ENCODE measurements at places on chromosomes 4 and X. TPM values are rescaled to one million over a fixed set of nuclear protein-coding genes. Genes with fewer than 3 reads are reported as not detected.

DNA sequence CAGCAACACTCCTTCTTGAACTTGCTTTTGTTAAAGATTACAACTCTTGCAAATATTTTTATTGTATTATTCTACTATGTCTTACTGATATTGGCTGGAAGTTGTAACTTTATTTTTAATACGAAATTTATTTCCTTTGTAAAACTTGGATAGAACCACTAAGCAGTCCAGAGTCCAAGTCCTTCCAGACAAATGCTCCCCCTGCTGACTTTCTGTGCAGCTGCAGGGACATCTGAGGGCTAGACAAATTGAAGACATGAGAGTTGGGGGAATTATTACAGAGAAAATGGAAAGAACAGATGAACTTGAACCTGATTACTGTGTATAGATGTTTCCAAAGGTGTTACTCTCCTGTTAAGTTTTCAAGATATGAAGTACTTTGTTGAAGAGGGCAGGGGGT, 238.8 kb downstream of the GRIA3 start:
- no peak overlapping the region for H3K27ac ChIP-seq
- H3K36me3 ChIP-seq, result no peaks in the 10 kb centered on the region
- H3K27me3 ChIP-seq, result no peaks in the 10 kb centered on the region
- H3K4me1 ChIP-seq, result no peaks in the 10 kb centered on the region
- no peak overlapping the region for H3K4me3 ChIP-seq

DNA sequence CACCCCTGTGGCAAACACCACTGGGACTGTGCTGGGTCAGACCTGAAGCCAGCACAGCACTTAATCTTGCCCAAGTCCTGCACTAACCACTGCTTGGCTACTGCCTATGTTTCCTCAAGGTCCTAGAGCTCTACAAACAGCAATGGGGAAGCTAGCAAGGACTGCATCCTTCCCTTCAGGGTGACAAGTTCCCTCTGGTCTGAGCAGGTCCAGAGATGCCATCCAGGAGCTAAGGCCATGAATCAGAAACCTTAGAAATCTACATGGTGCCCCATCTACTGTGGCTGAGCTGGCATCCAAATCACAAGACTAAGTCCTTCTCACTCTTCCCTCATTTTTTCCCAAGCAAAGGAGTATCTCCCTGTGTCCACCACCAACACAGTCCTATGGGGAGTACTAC, 239.7 kb upstream of the UGT8 start:
- no peak for DNase-seq
- H3K4me3 ChIP-seq, result no peak overlapping the region
- H3K27me3 ChIP-seq, result no peaks in the 10 kb centered on the region
- H3K36me3 ChIP-seq, result no peaks in the 10 kb centered on the region
- H3K27ac ChIP-seq, result no peak overlapping the region

DNA sequence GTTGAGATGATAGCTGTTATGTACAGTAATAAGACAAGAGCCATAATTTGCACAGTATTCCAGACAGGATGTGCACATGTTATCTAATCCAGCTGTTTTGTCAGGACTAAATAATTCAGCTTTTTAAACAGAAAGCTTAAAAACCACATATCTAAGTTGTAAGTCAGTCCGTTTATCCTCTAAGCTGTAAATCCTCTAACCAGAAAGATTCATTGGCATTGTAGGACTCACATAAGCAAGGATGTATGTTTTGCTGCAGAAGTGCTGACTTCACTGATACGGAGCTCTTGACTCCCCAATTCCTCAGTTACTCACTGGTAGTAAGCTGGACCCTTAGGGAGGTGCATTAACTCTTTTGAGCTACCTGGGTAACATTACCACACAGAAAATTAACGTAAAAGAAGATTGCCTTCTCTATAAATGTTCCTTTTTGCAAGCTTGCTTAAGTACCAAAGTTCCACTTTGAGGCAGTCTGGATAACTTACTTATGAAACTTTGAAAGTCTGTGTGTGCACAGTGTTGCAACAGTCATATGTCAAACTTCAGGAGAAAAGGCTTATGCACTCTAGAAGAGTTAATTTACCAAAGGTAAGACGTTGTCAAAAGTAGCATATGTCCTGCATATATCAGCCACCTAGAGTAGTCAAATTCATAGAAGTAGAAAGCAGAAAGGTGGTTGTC, 58.3 kb upstream of the MAGEB2 start:
- H3K27me3 ChIP-seq, result no peaks in the 10 kb centered on the region
- no peak for DNase-seq
- H3K4me3 ChIP-seq, result no peak overlapping the region
- no peak overlapping the region for H3K27ac ChIP-seq

DNA sequence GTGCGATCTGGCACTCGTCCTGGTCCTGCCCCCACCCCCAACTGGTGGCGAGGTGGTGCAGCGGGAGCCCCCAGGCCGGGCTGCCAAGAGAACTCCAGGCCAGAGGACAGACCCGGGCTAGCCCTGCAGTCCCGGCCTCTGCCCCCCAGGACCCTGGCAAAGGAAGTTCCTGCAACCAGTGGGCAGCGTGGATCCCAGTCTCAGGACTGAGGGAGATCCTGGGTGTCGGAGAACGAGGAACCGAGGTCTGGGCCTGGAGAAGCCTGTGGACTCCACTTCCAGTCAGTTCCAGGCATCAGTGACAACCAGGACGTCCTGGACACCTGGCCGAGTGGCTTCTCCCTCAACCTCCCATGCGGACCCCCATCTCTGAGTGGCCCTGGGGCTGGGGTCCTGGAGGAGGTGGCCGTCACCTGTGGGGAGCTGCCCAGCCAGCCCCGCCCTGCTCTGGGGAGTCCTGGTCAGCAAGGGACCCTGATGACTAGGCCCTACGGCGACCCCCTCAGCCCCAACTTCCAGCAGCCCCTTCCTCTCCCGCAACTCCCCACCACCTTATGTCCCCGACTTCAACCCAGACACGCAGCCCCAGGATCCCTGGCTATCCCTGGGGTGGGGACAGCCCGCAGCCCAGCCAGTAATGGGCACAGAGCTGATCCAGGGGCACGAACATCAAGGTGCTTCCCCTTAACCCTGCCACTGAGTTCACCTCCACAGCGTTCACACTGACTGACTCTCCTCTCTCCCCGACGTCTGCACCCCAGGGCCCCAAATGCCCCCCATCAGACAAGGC, 53.7 kb upstream of the NKX1-1 start:
- no peaks in the 10 kb centered on the region for H3K36me3 ChIP-seq
- DNase-seq, result no peak
- H3K4me1 ChIP-seq, result no peaks in the 10 kb centered on the region
- H3K4me3 ChIP-seq, result no peak overlapping the region
- H3K27me3 ChIP-seq, result no peaks in the 10 kb centered on the region
- H3K27ac ChIP-seq, result no peak overlapping the region

DNA sequence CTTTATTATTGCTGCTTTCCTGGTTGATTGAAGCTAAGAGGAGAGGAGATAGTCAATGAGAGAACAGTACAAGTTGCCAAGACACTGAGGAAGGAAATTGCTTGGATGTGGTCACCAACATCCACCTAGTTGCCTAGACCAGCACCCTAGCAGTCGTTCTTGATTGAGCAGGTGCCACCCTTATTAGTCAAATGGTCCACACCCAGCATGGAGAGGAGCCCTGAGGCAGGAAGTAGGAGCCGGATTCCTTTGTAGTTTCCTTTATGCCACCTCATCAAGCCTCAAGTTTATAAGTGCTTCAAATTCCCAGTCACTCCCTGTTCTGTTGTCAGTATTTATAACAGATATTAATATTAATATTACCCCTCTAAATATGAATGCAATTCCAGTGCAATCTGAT, 19.1 kb downstream of the PAGE2 start:
- no peak overlapping the region for H3K27ac ChIP-seq
- DNase-seq, result no peak
- H3K4me3 ChIP-seq, result no peak overlapping the region
- H3K36me3 ChIP-seq, result no peaks in the 10 kb centered on the region
- H3K4me1 ChIP-seq, result no peaks in the 10 kb centered on the region
- no peaks in the 10 kb centered on the region for H3K27me3 ChIP-seq

- peak within 1 kb of the TSS; percentile 37 for H3K4me3 ChIP-seq
- H3K27me3 ChIP-seq, result no peaks in the 10 kb centered on the region
- no peak for DNase-seq
- H3K27ac ChIP-seq, result peak within 1 kb of the TSS; percentile 77
Observed at GRCh38 chrX:100643956-100644860, at the start of gene SRPX2. SRPX2 (plus strand) TSS chrX:100644199; CDS start chrX:100646323, 2,124 bp downstream.

- H3K27me3 ChIP-seq, result no peaks in the 10 kb centered on the region
- no peak overlapping the region for H3K4me3 ChIP-seq
- H3K27ac ChIP-seq, result no peak overlapping the region
- H3K36me3 ChIP-seq, result no peaks in the 10 kb centered on the region
- DNase-seq, result peak; percentile 91
Observed at GRCh38 chrX:30795981-30796958, 92.8 kb downstream of the TAB3 start.

DNA sequence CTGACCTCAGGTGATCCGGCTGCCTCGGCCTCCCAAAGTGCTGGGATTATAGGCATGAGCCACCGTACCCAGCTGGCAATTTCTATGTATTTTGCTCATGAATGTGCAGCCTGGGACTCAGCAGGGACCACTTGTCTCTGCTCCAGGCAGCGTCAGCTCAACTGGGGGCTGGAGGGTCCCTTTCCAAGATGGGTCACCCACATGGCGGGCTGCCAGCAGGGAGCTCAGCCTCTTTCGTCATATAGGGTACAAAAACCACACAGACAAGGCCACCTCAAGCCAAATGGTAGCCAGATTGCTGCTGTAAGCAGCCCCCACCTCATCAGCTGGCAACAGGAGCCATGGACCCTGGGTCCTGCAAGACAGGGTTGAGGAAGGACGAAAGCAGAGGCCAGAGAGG, 2.4 kb upstream of the CLDN24 start:
- DNase-seq, result no peak
- H3K4me3 ChIP-seq, result no peak overlapping the region
- no peak overlapping the region for H3K27ac ChIP-seq

Gene TRIM75
- not detected for total RNA-seq

Gene MAGEA3
- not detected for total RNA-seq

Gene CITED1
- total RNA-seq, result 2.7 TPM

Gene ADH7
- 11.8 TPM for total RNA-seq

All from vagina (tissue), 2 donors.